ENCODE measurements at places on chromosomes 5 and 9. TPM values are rescaled to one million over a fixed set of nuclear protein-coding genes. Genes with fewer than 3 reads are reported as not detected.

- no peak for DNase-seq
Observed at GRCh38 chr5:174065528-174066197, 20.2 kb downstream of the NSG2 start.

GRCh38 chr5:10283927-10284635 lies 23.6 kb downstream of the CMBL start:
- DNase-seq: peak; percentile 72

CDKN2B-AS1 gene
- total RNA-seq: 9.5 TPM

DNA sequence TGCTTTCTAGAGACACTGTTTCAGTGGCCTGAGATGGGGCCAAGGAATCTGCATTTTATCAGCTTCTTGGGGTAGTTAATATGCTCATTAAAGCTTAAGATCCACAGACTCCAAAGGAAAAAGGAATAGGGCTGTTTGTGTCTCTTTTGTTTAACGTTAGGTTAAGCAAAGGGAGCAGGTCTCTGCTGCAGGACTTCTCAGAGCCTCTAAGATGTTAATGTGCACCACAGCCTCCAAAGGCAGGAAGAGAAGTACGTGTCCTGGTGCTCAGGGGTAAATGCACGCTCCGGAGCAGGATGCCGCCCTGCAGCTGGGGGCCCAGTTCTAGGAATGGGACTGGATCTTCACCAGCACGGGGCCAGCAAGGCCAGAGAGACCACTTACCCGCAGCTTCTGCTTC lies 19.6 kb downstream of the SPARC start:
- peak; percentile 8 for DNase-seq

EDIL3 gene
- total RNA-seq: 108 TPM

PCA3 gene
- not detected for total RNA-seq

DNA sequence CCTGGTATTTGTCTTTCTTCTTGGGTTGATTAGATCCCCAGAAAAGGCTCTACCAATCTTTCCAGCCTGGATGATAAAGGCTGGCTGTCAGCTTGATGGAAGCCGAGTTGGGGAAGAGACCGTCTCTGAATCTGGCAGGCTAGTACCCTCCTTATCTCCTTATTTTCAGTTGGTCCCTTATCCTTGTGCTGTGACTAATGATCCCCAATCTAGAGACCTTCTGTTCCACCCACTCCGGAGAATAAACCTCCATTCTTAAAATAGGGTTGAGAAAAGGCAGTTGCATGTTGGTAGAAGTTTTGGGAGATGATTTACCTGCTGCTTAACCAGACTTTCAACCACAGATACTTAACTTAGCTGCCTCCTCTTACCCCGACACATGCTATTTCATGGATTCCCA lies 52.3 kb downstream of the PRKACG start:
- no peak for DNase-seq

DNA sequence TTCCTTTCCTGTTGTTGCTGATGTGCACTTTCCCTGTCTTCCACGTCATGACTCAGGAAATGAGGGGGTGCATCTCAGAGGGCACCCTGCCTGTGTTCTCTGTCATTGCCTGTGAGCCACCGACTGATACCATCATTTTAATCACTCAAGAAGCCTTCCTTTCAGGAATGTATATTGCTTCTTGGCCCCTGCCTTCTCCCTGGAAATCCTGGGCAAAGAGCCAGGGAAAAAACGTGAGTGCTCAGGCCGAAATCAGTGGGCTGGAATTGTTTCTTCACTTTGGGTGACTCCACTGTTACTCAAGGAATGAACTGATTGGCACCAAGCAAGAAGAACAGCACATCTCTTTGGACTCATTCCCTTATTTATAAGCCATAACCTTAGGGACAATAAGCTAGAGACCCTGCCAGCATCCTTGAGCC lies 126.1 kb downstream of the SNX18 start:
- DNase-seq: peak; percentile 57

GRCh38 chr5:177588413-177588909 lies 3.5 kb upstream of the TMED9 start:
- DNase-seq: no peak
